Lung (tissue), 17 donors: ENCODE measurements at places on chromosomes 4 and X. TPM values are rescaled to one million over a fixed set of nuclear protein-coding genes. Genes with fewer than 3 reads are reported as not detected.

HUWE1 gene
- total RNA-seq = 117 TPM

GRCh38 chr4:184463158-184463557 lies 11.2 kb downstream of the IRF2 start:
- no peak for DNase-seq

PCDH18 gene
- 6.2 TPM for total RNA-seq

GRCh38 chrX:28609003-28609402 lies 21.8 kb downstream of the IL1RAPL1 start:
- DNase-seq = no peak

- DNase-seq = no peak
These were observed 30.1 kb downstream of the KDM6A start for GRCh38 chrX:44903107-44903506.

SCFD2 gene
- 28.7 TPM for total RNA-seq

DNA sequence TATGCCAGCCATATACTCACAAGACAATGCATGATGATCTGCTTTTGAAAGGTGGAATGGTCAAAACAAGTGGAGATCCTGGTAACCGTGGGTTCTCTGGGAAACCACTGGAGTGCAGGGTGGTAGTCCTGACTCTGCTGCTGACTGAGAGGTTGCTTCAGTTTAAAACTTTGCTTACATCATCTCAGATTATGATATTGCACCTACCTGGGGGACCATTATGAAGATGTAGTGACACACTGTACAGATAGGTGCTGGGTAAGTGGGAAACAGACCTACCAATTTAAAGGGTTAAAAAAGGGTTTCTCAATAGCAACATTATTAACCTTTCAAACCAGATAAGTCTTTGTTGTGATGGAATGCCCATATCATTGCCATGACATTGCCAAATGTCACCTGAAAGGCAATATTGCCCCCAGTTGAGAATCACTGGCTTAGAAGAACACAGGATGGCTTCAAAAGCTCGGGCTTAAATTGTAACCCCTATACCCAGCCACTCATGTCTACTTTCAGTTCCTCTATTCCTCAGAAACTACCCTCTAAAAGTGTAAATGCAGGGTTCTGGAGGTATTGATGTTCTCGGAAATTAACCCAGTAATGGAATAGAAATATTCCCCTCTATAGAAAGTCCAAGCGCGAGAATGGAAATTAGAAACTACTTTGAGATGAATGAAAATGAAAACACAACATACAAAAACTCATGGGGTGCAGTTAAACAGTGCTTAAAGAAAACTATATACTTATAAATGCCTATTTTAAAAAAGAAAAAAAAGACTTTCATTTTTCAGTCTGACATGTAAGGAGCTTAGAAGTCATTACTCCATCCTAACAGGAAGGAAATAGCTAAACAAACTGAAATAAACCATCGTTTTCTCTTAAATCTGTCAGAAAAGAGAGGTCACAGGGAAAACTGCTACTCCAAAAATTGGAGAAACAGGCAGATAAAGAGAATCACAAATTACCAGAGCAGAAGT lies 65.8 kb downstream of the ARHGEF6 start:
- DNase-seq = no peak

DNA sequence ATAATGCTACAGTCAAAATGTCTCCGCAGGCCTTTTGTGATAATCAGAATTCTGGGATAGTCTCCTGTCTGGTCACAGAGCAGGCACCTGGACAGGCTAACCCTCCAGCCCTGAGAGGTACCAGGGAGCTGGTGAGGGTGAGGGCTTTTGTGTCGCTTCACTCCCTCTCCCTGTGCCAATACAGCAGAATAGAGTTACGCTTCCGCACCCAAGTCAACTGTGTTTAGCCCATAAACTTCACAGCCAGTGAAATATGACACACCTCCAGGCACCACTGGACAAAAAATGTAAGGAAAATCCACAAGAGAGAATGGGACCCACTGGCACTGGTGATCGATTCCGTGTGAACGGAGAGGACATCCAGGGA lies 1.3 kb downstream of the GAK start:
- no peak for DNase-seq

- DNase-seq = no peak
These were observed 94.6 kb downstream of the SYNPO2 start for GRCh38 chr4:118983293-118983692.

DNA sequence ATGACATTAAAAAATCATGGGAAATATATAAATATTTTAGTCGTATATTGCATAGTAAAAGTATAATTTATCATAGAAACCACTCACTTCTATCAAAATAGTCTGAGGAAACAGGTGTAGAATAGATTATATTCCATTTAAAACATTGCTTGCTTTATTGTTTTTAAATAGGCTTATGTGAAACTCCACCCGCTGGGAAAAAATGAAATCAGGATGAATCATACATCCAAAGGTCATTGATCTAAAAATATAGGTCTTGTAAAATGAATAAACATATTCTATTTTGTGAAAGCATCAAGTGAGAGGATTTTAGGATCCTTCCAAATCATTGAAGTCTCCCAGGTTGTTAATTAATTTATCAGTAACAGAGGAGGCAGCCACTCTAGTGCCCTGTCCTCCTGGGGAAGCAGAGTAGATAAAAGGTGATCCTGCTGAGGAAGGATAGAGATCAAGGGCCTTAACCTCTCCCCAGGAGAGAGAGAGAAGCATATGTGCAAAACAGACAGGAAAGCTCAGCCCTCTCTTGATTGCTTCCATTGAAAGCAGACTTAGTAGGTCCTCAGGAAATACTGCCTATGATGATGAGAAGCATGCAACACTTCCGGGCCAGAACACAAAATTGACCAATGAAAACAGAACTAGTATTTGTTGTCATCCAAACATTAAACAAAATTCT lies 96.8 kb upstream of the MAP9 start:
- no peak for DNase-seq

KIAA1210 gene
- total RNA-seq = not detected

ITM2A gene
- 125 TPM for total RNA-seq

GRCh38 chrX:37641859-37642258 lies 43.7 kb upstream of the XK start:
- no peak for DNase-seq

MAGEA12 gene
- total RNA-seq = not detected

TKTL2 gene
- not detected for total RNA-seq

GNRHR gene
- not detected for total RNA-seq

- DNase-seq = no peak
These were observed 165.8 kb downstream of the VSIG4 start for GRCh38 chrX:65874110-65874509.

DNA sequence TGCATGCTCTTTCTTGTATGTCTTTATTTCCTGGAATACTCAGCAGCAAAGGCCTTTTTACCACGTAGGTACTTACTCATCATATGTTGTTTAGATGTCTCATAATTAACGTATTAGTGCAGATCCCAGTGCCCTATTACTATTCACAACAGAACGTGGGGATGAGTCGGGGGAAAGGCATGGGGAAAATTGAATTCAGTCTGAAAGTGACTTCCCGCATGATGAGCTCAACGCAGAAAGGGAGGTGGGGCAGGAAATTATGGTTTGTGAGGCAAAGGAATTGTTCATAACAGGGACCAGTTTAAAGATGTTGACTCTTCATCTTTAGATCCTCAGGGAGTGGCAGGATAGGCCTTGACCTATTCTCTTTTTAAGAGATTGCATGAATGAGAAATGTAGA lies 2.0 kb upstream of the TMPRSS11D start:
- no peak for DNase-seq

DNA sequence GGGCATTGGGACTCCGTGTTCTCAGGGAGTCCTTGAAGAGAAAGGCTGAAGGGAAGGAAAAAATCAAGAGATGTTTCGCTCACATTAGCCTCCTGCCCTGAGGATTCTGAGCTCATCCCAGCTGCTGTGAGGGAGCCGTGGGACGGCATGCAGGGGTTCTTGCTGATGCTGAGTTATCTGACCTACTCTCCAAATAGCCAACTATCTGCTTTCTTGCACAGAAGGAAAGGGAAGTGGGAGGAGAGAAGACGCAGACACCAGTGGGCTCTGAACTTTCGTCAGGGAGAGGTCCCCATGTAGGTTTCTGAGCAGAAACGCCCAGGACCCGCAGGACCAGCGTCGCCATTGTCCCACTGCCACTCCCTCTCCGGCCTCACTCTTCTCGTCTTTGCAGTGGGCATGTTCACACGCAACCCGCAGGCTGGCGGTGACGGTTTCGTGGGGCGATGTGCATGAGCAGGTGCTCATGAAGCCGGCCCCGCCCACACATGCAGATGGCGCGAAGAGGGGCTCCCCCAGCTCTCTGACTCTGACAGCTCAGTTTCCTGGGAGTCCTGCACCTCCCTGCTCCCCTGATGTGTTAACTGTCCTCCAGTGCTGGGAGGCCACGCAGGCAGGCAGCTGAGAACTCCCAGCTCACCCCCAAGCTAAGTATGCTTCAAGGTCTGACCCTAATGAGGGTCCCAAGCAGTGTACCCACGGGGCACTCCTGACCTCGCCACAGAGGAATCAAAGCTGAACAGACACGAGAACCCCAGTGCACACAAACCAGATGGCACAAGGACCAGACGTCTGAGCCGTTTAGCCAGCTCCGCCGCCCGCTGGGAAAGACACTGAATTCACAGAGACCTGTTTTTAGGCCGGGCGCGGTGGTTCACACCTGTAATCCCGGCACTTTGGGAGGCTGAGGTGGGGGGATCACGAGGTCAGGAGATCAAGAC lies 13.6 kb upstream of the ABLIM2 start:
- DNase-seq = no peak

DNA sequence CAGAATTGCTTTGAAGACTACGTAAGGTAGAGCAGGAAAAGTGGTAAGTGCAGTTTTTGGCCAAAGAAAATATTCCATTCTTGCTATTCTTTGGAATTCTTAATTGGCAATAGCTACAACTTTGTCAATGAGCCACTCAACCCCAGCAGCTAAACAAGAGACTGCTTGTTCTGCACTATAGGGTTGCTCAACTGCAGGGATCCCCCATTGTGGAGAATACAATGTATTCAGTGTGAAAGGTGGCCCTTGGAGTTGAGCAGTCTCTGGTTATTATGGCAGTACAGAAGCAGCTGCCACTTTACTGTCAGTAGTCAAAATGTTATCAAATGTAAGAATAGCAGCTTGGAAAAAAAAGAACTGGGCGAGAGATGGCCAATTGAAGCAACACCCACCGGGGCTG lies 808.7 kb downstream of the CENPC start:
- no peak for DNase-seq

DNA sequence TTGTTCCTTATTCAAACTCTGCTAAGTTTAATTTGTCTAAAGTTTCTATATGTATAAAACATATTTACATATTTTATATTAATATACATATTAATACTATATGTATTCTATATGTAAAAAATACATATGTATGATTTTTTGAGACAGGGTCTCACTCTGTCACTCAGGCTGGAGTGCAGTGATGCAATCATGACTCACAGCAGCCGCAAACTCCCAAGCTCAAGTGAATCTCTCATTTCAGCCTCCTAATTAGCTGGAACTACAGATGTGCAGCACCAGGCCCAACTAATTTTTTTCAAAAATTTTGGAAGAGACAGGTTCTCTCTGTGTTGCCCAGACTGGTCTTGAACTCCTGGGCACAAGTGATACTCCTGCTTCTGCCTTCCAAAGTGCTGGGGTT lies 684.9 kb downstream of the TRAM1L1 start:
- DNase-seq = no peak

DNA sequence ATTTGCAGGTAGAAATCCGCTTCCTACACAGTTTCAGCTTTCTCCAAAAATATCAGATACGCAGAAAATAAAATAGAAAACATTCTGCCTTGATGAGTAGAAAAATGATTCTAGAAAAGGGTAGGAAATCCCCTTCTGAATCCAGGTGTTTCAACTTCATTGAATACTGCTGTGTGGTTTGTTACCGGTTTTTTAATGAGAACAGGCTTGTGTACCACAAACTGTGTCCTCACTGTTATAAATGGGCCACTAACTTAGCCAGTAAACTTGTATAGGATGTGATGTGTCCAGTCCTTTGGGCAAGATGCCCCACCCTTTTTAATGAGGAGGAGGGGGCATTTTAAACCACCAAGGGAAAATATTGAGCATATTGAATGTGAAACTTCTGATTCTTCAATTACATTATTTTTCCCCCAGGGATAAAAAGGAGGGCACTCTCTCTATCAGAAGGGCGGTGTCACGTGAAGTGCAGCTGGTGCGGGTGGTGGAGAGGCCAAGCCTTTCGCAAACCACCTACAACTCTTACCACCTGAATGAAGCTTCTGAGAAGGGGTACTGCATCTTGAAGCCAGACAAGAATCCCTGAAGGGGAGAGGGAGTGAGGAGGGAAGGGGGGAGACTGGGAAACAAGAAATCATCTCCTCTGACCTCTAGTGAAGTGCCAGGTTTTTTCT lies 4.5 kb downstream of the CXXC4 start:
- peak; percentile 40 for DNase-seq

- peak; percentile 17 for DNase-seq
These were observed 63.5 kb upstream of the ARHGAP36 start for GRCh38 chrX:130994671-130995070.

GRCh38 chr4:2044119-2044485 lies 15.0 kb upstream of the NAT8L start:
- no peak for DNase-seq

DNA sequence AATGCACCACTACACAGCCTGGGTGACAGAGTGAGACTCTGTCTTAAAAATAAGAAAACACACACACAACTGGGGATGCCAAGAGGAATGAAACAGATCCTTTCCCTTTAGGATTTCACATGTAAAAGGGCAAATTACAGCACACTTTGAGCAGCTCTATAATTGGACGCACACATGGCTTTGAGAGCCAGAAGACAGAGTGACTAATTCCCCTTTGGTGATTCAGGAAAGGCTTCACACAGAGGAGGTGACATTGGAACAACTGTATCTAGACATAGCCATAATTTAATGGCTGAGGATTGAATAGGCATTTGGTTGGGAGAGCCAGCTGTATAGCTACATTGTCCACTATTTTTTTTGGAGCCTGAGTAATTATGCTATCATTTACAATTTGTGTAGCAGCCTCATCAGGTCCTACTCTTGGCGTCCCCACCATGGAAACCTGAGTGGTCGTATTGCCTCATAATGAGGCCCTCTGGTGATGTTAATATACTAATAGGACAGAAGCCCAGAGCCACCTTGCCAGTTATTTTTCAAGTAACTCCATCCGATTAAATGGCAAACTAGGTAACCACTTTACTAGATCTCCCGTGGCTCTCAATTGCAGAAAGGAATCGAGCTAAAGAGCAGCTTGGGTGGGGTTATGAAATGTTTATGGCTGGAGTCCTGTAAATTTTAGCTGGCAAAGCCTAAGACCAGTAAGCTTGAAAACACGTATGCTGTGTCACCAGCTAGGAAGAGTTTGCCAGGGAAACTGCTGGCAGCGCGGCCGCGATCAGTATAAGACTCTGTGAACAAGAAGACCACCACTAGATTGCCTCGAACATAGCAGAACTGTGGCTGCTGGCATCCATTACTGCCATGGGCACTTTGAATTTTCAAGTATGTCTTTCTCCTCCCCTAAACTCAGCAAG lies 8.5 kb upstream of the PPEF1 start:
- no peak for DNase-seq

DNA sequence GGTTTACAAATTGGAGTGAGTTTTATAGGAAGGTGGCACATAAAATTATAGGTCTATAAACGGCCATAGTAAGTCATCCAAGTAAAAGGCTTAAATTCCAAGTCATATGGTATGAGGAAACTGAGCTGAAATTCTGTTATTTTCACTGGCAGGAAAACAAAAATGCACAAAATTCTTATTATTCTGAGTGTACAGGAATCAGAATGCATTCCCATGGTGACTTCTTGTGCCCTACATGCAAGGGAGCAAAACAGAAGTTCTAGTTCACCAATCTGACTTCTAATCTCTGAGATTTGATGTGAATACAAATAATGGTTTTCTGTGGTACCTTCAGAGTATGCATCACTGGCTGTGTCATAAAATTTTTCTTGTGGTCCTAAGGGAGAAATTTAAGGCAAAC lies 102.9 kb downstream of the CLCN4 start:
- DNase-seq = no peak

POU3F4 gene
- not detected for total RNA-seq

GRCh38 chr4:24551492-24552289 lies 32.7 kb downstream of the DHX15 start:
- DNase-seq = peak; percentile 81
